Mucosa of gallbladder (tissue), 1 donor: ENCODE measurements at places on chromosomes 4 and X.

GRCh38 chr4:127776620-127777019, 5.5 kb upstream of the HSPA4L start:
- DNase-seq: no peak

DNA sequence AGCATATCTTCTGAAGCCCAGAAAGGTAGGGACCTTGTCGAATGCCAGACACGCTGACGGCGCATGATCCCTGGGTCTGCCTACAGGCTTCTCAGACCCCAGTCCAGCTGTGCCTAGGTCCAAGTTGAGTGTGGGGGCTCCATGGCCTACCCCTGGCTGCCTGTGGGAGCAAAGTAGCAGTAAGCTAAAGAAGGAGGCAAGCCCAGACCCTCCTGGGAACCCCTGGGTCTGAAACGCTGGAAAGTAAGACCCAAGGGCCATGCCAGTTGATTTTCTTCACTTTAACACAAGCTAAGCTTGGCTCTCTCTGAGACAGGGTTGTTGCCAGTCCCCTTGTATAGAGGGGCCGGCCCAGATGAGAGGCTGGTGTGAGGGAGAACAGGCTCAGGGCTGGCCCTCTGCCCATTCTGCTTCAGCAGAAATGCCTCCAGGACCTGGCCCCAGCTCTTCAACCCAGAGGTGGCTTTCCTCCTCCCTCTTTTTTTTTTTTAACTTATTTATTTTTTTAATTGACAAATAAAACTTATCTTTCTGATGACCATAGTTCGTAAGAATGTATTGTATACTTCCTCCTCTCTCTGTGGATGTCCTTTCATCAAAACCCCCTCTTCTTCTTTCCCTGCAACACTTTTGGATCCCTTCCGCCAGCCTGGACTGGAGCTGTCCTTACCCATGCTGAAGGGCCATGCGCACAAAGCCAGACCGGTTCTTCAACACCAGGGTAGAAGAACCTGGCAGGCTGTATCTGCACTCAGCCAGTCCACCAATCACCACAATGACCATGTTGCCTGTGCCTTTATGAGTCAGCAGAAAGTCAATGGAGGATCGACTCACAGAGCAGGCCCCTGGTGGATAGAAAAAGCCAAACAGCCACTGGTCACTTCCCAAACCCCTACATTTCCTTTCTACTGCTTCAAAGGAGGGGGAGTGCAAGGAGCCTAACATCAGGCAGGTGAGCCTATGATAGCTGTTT, 7.1 kb downstream of the AWAT2 start:
- DNase-seq: peak; percentile 23

GRCh38 chr4:101183666-101184373, 163.5 kb downstream of the PPP3CA start:
- no peak for DNase-seq

DNA sequence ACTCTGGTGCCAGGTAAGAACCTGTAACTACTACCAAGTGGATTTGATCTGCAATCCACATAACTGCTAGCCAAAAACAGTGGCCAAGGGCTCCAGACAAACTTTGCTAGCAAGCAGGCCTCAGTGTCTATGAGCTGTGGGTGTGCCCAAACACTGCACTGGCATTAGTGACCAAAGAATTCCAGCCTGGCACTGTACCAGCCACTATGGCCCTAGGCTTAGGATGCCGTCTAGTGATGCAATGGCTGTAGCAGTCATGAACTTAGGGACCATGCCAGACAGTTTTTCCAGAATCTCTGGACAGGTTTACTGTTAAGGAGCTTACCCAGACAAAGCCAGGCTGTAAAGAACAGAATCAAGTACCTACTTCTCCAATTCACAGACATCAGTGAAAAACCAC, 33.7 kb upstream of the PRR27 start:
- DNase-seq: no peak
